ENCODE measurements at places on chromosomes 4 and X.

- no peak for DNase-seq
Observed at GRCh38 chr4:151049430-151049884, 34.4 kb upstream of the LRBA start.

GRCh38 chr4:107625391-107625902 is 94.6 kb downstream of the PAPSS1 start:
- no peak for DNase-seq

DNA sequence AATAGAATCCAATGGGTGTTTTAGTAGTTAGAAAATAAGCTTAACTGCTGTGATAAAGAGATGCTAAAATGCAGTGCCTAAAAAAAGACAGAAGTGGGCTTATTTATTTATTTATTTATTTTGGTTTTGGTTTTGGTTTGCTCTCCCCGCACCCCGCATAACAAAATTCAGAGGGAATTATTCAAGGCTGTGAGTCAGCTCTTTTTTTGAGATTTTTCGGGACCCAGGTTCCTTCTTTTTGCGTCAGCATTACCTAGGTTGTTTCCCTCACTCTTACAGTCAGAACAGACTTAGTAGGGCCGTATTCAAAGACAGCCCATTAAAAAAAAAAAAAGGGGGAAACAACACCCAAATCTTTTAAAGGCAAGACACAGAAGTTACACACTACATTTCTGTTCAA is 1495.5 kb upstream of the ADGRL3 start:
- no peak for DNase-seq

- no peak for DNase-seq
Observed at GRCh38 chrX:107677909-107678308, 49.6 kb downstream of the PRPS1 start.

DNA sequence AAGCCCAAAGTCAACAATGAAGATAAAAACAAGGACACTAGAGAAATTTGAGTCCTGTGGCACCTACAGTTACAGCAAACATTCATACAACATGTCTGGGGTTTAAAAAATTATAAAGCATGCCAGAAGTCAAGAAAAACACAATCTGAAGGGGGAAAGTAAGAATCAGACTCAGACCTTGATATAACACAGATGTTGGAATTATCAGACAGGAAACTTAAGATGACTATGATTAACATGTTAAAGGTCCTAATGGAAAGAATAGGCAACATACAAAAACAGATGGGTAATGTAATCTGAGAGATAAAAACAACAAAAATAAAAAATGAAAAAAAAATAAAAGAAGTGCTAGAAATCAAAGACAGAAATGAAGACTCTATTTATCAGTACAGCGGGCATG is 446.5 kb downstream of the SPRY1 start:
- DNase-seq: no peak

DNA sequence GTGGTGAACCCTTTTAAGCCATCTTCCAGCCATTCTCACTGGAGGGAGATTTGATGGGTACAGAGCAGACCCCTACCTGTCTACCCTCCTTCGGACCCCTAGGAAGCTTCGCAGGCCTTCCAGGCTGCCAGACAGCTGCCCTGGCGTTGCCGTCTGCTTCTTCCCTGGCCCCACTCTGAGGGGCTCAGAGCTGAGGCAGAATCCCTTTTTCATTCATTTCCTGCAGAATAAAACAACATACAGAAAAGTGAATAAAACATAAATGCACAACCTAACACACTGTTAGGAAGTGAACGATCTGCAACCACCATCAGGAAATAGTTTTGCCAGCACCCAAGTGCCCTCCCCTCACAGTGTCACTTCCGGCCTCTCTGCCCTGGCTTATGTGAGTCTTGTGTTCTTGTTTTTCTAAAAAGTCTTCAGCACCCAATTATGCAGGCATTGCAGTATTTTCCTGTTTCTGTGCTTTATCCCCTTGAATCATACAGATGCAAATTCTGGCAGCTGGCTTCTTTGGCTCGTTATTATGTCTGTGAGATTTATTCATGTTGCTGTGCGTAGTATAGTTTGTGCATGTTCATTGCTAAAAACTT is 5.6 kb upstream of the ADD1 start:
- DNase-seq: peak; percentile 70

GRCh38 chr4:13174001-13174400 is 310.1 kb downstream of the RAB28 start:
- no peak for DNase-seq

DNA sequence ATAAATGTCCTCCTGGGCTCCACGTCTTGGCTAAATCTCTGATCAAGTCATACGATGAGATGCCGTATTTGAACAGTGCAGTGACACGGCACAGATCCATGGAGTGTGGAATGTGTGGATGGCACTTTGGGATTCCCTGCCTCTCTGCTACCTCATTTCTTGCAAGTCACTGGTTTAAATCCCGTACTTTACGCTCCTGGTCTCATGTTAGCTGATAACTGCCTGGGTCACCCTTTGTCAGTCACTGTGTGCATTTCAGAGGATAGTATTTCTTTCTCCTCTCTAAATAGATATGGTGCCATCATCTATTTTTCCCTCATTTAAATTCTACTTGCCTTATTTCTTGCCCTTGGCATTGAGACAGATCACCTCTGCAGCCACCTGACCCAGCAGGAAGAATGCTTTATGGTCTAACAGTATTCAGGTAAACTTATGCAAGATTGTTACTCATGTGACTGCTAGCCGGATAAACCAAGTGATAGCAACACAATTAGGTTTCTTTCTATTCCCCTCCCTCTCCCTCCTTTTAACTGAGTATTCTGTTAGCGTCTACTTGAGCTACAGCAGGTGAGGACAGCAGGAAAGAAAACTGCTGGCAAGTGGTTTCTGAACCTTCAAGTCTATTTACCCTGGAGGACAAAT is 2.8 kb downstream of the EGF start:
- no peak for DNase-seq

- DNase-seq: no peak
Observed at GRCh38 chrX:33457102-33457501, 245.8 kb upstream of the DMD start.

GRCh38 chrX:55908661-55909212 is 191.2 kb downstream of the RRAGB start:
- DNase-seq: peak; percentile 13

GRCh38 chr4:153778383-153778782 is 10.5 kb downstream of the SFRP2 start:
- no peak for DNase-seq

DNA sequence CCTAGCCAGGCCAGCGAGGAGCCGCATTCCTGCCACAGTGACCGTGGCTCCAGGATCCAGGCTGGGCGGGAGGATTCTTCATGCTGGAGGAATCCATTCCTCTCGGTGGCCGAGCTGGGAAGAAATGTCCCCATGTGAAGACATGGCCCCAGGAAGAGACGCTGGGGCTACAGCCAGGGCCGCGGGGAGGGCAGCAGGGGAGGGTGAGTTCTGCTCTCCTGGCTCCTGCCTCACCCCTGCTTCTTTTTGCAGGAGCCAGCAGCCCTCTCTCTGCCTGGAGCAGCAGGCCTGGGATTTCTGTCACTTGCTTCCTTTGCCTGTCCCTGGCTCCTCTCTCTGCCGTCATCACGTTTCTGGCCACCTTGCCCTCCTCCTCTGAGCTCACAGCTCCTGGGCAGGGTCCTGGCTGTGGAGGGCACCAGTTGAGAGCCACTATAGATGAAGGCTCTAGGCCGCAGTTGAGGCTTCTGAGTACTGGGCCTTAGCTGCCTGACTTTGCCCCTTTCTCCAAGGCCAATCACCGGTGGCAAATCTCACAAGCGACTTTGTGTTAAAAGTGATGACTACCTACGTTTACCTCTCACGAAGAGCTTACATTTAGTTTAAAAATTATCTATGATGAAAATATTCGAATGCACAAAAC is 48.3 kb downstream of the ENPP6 start:
- DNase-seq: no peak

DNA sequence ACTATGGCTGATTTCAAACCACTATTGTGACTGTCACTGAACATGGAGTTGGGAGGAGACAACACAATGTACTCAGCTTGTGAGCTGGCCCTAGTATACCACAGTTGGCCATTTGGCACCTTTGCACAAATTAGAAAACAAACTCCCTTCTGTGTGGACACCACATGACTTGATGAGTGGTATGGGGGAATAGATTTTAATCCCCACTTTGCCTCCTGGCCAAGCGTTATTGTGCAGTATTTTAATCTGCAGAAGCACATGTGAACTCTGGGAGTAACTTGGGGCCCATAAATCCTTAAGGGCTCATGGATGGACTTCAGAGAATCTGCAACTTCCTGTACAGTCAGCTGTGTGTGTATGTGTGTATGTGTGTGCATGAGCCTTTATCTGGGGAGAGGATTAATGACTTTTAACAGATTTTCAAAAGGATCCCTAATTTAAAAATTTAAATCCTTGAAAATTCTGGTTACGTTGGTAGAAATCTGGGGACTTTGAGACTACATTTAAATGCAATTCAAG is 105.0 kb upstream of the PAQR3 start:
- DNase-seq: no peak

All from adrenal gland (tissue), 19 donors.